ENCODE measurements at places on chromosomes 4 and X. TPM values are rescaled to one million over a fixed set of nuclear protein-coding genes. Genes with fewer than 3 reads are reported as not detected.
A peak's percentile ranks its signal among the peaks of the same experiment; 100 is the strongest.

Gene MAMLD1
- total RNA-seq = 8.8 TPM

Gene SPANXC
- total RNA-seq = not detected

Gene CXCL11
- total RNA-seq = not detected

Gene VEGFD
- 0.20 TPM for total RNA-seq

Gene NLRP2B
- total RNA-seq = not detected

Gene MCUB
- total RNA-seq = 9.5 TPM

Gene ZCCHC18
- 6.8 TPM for total RNA-seq

- H3K4me3 ChIP-seq = no peak overlapping the region
- no peak overlapping the region for H3K27ac ChIP-seq
- no peak for DNase-seq
- peaks cover 8% of the 10 kb centered on the region for H3K4me1 ChIP-seq
These were observed 83.4 kb downstream of the UCHL1 start for GRCh38 chr4:41339812-41340809.

DNA sequence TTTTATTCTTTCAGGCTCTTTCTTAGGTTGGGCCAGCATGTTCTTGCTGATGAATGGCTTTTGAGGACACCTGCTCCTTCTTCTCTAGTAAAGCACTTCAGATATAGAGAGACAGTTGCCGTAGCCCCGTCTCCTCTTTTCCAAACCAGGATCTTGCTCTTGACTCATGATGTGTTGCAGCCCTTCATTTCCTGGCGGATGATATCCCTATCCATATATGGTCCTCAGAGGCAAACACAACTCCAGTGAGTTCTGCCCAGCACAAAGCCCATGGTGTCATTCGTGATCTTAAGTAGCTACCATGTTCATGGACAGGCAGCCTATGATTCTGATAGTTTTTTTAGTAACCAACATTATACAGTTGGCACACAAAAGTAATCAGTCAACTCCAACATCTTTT, 59.8 kb upstream of the ACSL1 start:
- no peaks in the 10 kb centered on the region for H3K27me3 ChIP-seq
- no peak overlapping the region for H3K27ac ChIP-seq
- no peak overlapping the region for H3K4me3 ChIP-seq
- H3K4me1 ChIP-seq = peaks cover 3% of the 10 kb centered on the region
- DNase-seq = no peak
- H3K36me3 ChIP-seq = no peaks in the 10 kb centered on the region

- no peak overlapping the region for H3K27ac ChIP-seq
- H3K36me3 ChIP-seq = no peaks in the 10 kb centered on the region
- no peak for DNase-seq
- no peak overlapping the region for H3K4me3 ChIP-seq
These were observed 282.2 kb upstream of the SLIT2 start for GRCh38 chr4:19969492-19969891.

DNA sequence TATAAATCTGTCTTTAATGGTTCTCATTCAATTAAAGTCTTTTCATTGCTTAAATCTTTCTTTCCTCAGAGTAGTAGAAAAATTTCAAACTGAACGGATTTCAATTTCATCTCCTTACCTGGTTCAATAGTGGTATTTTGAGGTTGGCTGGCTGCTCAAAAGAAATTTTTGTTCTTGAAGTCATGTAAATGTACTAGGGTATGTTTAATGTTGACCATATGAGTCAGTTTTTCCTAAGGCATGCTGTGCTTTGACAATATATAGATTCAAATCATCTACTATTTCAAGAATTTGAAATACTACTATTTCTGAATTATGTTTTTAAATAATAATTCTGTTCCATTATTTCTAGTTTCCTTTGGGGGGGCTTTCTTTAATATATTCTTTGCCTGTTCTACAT, 105.5 kb downstream of the PACRGL start:
- H3K36me3 ChIP-seq = peaks cover 1% of the 10 kb centered on the region
- H3K27me3 ChIP-seq = peaks cover 7% of the 10 kb centered on the region
- no peak overlapping the region for H3K4me3 ChIP-seq
- no peak for DNase-seq
- H3K4me1 ChIP-seq = no peaks in the 10 kb centered on the region

DNA sequence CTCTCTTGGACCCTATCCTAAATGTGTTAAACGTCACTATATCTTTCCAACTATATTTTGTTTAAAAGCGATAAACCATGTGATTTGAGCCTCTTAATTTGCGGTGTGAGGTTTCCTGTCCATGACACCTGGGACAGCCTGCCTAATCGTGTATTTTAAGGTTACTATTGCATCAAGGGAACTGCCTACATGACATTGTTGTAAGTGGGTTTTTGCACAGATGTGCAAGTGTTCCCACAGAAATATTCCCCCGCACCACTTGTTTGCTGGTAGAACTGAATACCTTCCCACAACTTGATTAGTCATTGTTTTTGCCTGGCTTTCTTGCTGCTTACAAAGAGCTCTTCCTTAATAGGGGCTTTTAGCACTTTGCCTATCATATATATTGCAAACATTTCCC, 5.1 kb upstream of the FAM184B start:
- DNase-seq = no peak
- H3K36me3 ChIP-seq = no peaks in the 10 kb centered on the region
- H3K4me1 ChIP-seq = peaks cover 7% of the 10 kb centered on the region
- H3K27ac ChIP-seq = no peak overlapping the region
- no peak overlapping the region for H3K4me3 ChIP-seq

DNA sequence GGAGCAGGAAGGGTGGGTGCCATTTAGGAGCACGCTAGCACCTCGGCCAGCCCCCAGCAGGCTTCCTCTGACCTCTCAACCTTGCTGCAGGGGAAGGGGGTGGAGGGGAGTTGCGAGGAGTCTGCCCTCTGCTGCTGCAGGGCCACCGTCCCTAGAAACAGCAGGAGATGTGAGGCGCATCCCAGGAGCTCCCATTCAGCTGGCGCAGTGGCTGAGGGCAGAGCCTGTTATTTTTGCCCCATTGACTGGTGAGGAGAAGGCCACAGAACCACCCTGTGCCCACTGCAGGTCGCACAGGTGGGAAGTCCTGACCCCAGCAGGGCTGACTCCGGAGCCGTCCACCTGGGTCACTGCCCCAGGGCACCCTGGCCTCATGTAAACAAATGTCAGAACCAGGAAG, 8.0 kb downstream of the PDE6B start:
- no peak overlapping the region for H3K27ac ChIP-seq
- H3K4me1 ChIP-seq = peaks cover 8% of the 10 kb centered on the region
- H3K4me3 ChIP-seq = no peak overlapping the region

- no peak for DNase-seq
- no peaks in the 10 kb centered on the region for H3K27me3 ChIP-seq
- H3K27ac ChIP-seq = no peak overlapping the region
These were observed 81.0 kb downstream of the BCOR start for GRCh38 chrX:40016749-40017148.

DNA sequence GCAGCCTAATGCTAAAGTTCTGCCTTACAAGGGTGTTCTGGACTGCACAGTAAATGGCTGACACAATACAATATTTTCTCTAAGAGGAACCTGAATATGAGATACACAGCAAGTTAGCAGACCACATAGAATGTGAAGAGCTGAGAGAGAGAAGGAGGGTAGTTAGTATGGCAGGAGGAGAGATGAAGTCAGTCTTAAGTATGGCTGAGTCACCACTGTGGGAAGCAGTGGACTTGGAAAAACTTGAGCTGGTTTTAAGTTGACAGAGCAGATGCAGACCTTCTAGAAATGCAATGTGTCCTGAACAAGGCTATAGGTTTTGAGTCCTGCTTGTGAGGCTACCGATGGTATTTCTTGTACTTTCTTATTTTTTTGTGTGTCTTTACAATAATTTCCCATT, 172.5 kb downstream of the SH2D1A start:
- H3K36me3 ChIP-seq = peaks cover 2% of the 10 kb centered on the region
- H3K27ac ChIP-seq = no peak overlapping the region
- H3K4me1 ChIP-seq = peaks cover 5% of the 10 kb centered on the region

- H3K4me1 ChIP-seq = no peaks in the 10 kb centered on the region
- H3K27ac ChIP-seq = no peak overlapping the region
- no peak for DNase-seq
These were observed 256.8 kb upstream of the CXXC4 start for GRCh38 chr4:104751468-104751867.

DNA sequence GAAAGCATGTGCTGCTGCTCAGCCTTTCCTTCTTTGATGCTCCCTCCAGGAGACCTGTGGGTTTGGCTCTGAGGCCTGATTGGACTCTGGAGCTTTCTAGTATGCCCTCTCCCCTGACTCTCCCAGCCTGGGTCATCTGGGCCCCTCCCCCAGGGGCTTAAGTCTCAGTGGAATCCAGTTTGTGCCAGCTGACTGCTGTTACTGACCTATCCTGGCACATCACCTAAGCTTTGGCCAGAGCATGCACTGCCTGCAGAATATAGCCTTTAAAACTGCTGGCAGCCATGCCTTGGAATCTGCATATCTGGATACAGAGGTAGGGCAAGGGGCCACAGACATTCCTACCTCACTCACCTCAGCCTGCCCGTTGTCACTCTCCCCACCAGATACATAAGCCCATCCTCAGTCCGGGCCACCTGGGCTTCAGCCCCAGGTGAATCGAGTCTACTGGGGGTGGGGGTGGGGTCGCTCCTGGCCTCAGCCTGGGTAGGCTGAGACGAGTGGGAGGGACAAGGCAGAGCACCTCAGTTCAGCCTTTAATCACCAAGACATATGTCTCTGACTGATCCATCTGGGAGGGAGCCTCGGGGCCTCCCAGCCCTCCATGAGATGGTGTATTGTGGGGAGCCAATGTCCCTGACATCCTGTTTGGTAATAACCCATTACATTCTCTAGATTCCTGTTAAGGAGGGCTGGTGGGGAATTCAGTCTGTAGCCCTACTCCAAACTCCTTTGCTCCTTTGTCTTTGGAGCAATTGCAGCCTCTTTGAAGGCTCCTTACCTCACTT, 61.2 kb downstream of the STARD8 start:
- H3K4me1 ChIP-seq = no peaks in the 10 kb centered on the region
- no peaks in the 10 kb centered on the region for H3K27me3 ChIP-seq
- no peaks in the 10 kb centered on the region for H3K36me3 ChIP-seq
- H3K4me3 ChIP-seq = no peak overlapping the region
- H3K27ac ChIP-seq = no peak overlapping the region

- H3K27me3 ChIP-seq = peaks cover 7% of the 10 kb centered on the region
- no peak overlapping the region for H3K4me3 ChIP-seq
- DNase-seq = peak; percentile 58
These were observed 3.7 kb downstream of the PNMA6E start for GRCh38 chrX:153397256-153397960.

- H3K4me1 ChIP-seq = peaks cover 84% of the 10 kb centered on the region
- peak overlapping the region; percentile 71 for H3K4me3 ChIP-seq
- H3K36me3 ChIP-seq = peaks cover 3% of the 10 kb centered on the region
- no peaks in the 10 kb centered on the region for H3K27me3 ChIP-seq
These were observed 59.0 kb downstream of the APBB2 start for GRCh38 chr4:41155194-41155830.

- H3K27me3 ChIP-seq = no peaks in the 10 kb centered on the region
- no peak overlapping the region for H3K4me3 ChIP-seq
- H3K4me1 ChIP-seq = peaks cover 9% of the 10 kb centered on the region
- DNase-seq = no peak
- H3K36me3 ChIP-seq = peaks cover 4% of the 10 kb centered on the region
- H3K27ac ChIP-seq = no peak overlapping the region
These were observed 632.3 kb downstream of the PDHA2 start for GRCh38 chr4:96471956-96472867.

GRCh38 chr4:56768316-56768715, 53.2 kb downstream of the SPINK2 start:
- no peak overlapping the region for H3K27ac ChIP-seq
- DNase-seq = no peak
- H3K4me3 ChIP-seq = no peak overlapping the region
- no peaks in the 10 kb centered on the region for H3K36me3 ChIP-seq
- H3K4me1 ChIP-seq = peaks cover 6% of the 10 kb centered on the region
- H3K27me3 ChIP-seq = peaks cover 2% of the 10 kb centered on the region

DNA sequence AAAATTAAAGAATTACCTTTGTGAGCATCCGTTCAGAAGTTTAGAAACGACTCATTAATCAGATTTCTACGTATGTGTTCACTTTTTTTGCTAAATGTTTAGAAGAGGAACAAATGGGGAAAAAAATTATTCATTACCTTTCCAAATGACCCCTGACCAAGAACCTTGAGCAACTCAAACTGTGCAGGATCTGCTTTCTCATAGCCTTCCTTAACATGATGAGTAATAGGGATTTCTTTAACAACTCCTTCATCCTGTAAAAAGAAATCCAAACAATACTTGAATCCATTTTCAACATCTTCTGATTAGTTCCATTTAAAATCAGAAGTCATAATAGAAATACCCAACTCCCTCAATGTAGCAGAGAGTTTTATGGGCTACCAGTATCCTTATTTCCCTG, 32.1 kb downstream of the RPS6KA6 start:
- H3K27ac ChIP-seq = no peak overlapping the region
- H3K4me3 ChIP-seq = no peak overlapping the region
- H3K4me1 ChIP-seq = no peaks in the 10 kb centered on the region

- no peaks in the 10 kb centered on the region for H3K4me1 ChIP-seq
- no peak overlapping the region for H3K4me3 ChIP-seq
- H3K36me3 ChIP-seq = no peaks in the 10 kb centered on the region
- H3K27ac ChIP-seq = no peak overlapping the region
- no peak for DNase-seq
- peaks cover 2% of the 10 kb centered on the region for H3K27me3 ChIP-seq
These were observed 29.3 kb upstream of the FAM47C start for GRCh38 chrX:36978886-36979285.

DNA sequence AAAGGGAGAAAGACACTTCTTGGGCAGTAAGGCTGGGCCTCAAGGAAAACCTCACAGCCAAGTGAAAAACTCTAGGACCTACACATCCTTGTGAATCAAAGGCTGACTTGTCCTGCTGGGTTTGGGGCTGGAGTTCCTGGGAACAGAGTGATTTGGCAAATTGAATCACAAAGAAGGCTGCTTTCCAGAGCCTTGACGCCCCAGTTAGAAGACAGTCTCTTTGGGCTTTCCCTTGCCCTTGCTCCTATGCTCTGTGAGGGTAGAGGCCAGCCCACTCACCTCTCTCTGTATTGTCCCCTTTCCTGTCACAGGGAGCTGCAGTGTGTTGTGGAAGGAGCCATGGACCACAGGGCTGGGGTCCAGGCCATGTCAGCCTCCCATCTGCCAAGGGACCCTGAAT, 9.6 kb downstream of the AMER1 start:
- no peak overlapping the region for H3K4me3 ChIP-seq
- no peak for DNase-seq
- H3K27me3 ChIP-seq = no peaks in the 10 kb centered on the region
- peaks cover 4% of the 10 kb centered on the region for H3K36me3 ChIP-seq
- no peaks in the 10 kb centered on the region for H3K4me1 ChIP-seq

- no peaks in the 10 kb centered on the region for H3K36me3 ChIP-seq
- H3K27me3 ChIP-seq = peaks cover 4% of the 10 kb centered on the region
- H3K4me3 ChIP-seq = no peak overlapping the region
- H3K27ac ChIP-seq = no peak overlapping the region
- no peaks in the 10 kb centered on the region for H3K4me1 ChIP-seq
These were observed 75.5 kb upstream of the MAOA start for GRCh38 chrX:43580621-43581020.
